ENCODE measurements at places on chromosomes 7 and 10.

DNA sequence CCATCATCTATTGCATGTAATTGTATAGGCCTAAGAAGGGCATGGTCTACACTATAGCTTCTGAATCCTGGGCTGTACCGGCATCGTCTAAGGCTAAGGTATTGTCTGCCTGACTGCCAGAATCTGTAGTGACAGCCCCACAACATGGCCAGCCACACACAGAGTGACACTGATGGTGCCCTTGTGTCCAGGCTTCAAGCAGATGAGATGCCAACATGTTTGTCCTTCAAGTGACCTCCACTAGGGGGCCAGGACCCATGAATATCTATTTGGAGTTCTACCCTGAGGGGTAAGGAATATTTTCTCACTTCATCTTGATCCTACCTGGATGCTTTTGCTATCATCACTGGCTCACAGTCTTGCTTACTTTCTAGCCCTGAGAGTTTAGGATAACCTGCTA lies 1.5 kb downstream of the CYP3A7 start:
- no peak for DNase-seq

GRCh38 chr10:73799899-73800559 lies 11.4 kb downstream of the NDST2 start:
- no peak for DNase-seq

GRCh38 chr7:108838198-108838597 lies 268.5 kb downstream of the DNAJB9 start:
- no peak for DNase-seq

DNA sequence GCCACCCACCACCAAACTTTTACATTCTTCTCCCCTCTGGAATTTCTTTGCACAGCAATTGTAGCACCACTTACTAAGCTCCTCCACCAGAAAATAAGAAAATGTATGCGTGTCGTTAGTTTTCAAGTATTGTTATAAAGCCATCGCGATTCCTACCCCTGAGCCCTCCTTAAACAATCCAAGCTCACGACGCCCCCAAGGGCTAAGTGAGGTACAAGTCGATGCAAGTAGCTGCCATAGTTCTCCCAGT lies 1.3 kb downstream of the FRAT2 start:
- no peak for DNase-seq

DNA sequence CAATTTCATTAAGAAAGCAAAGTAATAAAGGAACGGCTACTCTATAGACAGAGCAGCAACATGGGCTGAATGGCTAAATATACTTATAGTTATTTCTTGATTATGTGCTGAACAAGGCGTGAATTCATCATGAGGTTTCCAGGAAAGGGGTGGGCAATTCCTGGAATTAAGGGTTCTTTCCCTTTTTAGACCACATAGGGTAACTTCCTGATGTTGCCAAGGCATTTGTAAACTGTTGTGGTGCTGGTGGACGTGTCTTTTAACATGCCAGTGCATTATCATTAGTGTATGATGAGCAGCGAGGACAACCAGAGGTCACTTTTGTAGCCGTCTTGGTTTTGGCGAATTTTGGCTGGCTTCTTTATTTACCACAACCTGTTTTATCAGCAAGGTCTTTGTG lies 28.5 kb upstream of the ZMYND11 start:
- no peak for DNase-seq

DNA sequence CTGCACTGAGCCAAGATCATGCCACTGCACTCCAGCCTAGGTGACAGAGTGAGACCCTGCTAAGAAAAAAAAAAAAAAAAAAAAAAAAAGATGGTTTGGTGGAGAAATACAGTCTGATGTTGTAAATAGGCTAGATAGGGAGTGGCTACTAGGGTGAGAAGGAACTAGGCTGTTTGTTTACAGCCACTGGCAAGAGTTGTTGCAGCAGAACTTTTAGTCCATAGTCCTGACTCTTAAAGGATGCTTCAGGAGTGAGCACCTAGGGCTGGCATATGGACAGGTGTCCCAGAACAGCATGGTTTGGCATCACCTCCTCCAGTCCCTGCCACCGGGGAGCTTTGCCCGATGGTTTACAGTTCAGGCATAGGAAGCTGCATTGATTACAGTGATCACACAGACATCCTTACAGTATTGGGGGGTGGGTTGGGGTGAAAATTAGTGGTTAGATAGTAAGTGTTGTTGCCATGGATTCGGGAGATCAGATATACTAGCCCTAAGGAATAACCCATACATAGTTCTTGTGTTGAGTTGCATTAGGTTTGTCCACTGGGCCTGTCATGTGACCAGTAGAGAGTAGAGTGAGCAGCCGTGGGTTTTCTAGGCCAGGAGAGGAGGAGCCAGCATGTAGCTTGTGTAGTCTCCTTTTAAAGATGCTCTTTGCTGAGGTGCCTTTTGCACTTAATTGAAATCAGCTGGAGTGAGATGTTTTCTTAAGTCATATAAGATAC lies 35.9 kb downstream of the ZRANB1 start:
- DNase-seq: no peak

DNA sequence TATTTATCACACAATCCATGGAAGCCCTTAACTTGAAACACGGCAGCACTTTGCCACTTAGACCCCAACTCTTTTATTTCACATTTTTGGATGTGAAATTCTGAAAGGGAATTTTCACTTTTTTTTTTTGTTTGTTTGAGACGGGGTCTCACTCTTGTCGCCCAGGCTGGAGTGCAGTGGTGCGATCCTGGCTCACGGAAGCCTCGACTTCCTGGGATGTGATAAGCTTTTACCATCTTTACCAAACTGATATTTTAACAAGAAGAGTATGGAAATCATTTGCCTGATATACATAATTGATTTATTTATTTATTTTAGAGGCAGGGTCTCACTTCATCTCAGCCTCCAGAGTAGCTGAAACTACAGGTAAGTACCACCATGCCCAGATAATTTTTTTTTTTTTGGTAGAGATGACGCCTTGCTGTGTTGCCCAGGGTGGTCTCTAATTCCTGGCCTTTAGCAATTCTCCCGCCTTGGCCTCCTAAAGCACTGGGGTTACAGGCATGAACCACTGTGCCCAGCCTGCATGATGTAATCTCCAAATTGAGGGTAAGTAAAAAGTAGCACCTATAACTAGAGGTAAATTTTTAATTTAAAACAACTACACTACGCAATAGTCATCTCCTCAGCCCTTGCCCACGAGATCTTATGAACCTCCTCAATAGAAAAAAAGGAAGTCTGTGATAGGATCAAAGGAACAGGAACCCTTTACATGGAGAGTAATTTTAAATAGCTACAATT lies 180.7 kb upstream of the KLF14 start:
- DNase-seq: no peak

DNA sequence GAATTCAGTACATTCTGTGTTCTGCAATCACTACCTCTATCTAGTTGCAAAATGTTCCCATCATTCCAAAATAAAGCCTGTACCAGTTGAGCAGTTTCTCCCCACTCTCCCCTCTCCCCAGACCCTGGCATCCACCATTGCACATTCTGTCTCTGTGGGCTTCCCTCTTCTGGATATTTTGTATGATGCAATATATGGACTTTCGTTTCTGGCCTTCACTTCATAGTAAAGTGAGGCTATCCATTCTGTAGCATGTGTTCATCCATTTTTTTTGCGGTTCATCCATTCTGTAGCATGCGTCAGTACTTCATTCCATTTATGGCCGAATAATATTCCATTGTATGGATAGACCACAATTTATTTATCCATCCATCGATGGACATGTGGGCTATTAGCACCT lies 9.5 kb upstream of the CYP3A4 start:
- DNase-seq: no peak
